ENCODE measurements at places on chromosomes 12 and 14.

GRCh38 chr12:111656016-111656415, 29.7 kb downstream of the BRAP start:
- DNase-seq = no peak

DNA sequence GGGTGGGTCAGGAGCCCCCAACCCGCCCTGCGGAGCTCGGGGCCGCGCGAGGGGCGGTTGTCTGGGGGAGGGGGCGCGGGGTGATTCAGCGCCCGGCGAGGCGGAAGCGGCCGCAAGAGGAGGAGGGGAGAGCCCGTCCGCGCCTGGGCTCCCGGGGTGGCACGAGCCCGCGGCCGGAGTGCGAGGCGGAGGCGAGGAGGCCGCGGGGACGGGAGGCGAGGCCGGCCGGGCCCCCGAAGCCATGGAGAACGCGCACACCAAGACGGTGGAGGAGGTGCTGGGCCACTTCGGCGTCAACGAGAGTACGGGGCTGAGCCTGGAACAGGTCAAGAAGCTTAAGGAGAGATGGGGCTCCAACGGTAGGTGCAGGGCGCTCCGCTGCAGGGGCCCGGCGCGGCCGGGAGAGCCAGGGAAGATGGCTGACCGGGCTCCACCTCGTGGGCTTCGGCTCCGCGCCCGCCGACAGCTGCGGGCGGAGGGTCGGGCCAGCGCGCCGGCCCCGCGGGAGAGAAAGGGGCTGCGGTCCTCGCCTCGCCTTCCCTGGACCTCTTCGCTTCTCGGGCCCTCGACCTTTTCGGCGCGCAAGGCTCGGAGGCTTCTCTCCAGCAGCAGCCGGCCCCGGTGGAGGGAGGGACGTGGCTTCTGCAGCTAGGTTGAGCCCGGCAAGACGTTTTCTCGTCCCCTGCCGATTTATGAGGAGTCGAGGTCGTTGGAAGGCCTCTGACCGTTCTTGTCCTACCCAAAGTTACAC, 677 bp downstream of the ATP2A2 start:
- DNase-seq = peak; percentile 21

DNA sequence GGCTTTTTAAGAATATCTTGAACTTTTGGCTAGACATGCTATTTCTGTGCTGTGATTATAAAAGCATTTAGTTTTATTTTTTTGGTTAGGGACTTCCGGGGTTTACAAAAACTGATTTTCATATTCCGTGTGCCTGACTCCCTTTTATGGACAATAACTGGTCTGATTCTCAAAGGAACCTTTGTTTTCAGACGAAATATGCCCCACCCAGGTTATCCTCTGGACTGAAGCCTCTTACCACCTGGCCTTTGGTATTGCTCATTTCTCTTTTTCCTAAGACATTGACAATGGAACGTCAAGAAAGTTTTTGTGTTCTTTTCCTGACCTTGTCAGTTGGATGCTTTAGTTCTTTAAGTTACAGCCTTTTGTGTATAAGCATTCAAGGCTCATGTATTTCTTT, 10.8 kb downstream of the TIGAR start:
- DNase-seq = no peak

DNA sequence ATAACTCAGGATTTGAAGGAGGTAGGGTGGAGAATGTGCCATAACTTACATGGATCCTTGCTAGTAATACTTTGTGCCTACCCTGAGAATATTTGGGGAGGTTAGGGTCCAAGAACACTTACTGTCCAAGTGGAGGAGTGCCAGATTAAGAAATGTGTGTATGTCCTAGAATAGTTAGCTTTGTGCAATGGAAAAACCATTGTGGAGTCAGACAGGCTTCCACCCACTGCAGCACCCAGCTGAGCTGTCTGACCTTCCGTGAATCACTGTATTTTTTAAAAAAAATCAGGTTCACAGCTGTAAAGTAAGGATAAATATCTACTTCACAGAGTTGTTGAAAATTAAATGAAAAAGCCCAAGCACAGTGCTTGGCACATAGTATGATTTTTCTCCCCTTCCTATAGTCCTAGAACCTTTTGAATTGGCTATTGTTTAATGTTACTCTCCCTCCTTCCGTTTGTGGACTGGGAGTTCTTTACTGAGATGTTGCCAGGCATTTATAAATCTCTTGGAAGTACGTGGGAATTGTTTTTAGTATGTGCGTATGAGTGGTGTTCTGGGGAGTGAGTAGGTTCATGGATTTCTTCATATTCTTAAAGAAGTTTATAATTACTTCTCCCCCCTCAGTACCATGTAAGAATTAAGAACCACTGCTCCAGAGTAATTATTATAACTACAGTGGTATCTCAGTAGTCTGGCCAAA, 9.2 kb downstream of the RAB21 start:
- DNase-seq = no peak

DNA sequence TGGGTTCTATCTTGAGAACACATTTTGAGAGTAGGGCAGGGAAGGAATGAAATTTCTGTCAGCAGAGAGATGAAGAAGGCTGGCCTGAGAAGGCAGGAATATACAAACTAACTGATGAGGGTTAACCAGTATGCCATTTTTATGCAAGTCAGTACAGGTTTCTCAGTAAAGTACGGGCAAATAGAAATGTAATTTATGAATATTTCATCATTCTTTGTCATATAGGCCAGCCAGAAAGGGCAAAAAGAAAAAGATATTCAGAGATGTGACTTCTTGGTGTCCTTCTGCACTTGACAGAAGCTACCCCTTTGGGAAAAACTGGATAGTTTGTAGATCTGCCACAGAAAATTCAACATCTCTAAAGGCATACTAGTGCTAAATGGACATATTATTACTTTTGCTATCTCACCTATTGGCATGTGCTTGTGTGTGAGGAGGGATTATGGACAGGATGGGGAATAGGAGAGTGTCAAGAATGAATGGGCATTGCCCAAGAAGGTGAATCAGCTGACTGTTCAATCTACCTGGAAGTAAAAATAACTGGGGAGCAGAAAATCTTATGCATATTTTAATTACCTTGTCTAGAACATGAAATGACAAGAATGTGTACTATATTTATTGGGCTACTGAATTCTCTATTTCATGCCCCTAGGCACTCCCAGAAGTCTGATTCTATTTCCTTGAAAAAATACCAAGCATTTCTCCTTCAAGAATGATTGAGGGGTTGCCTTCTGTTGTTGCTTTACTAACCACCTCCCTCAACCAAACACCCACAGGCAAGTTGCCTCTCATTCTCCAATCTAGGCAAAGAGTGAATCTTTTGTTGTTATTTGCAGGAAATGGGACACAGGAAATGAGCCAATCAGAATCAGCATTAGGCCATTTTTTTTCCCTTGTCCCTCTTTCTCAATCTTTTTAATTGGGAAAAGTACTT, 175.1 kb upstream of the SLC38A2 start:
- DNase-seq = no peak

GRCh38 chr12:56987551-56988053, 18.7 kb downstream of the ZBTB39 start:
- peak; percentile 37 for DNase-seq

- DNase-seq = no peak
Observed at GRCh38 chr12:90335566-90335965, 619.4 kb downstream of the CCER1 start.

- no peak for DNase-seq
Observed at GRCh38 chr12:119942386-119942785, 46.6 kb upstream of the BICDL1 start.

GRCh38 chr12:124919521-124920352, 5.3 kb upstream of the UBC start:
- DNase-seq = no peak

- DNase-seq = no peak
Observed at GRCh38 chr12:13195785-13196129, 769 bp upstream of the EMP1 start.

DNA sequence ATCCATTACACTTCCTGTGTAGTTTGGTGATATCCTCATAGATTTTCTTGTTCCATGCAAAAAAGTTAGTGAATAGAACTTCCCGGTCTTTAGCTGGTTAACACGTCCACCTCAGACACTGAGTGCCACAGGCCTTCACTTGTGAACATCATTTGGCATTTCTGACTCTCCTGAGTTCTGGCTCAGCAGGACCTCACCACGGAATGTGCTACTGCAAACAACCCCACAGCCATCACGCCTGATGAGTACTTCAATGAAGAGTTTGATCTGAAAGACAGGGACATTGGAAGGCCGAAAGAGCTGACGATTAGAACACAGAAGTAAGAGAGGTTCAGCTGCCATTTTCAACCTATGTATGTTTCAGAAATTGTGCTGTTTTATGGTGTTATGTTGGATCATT, 20.0 kb downstream of the C12orf76 start:
- DNase-seq = no peak

- DNase-seq = no peak
Observed at GRCh38 chr14:77707355-77707723, 484 bp downstream of the ALKBH1 start.

DNA sequence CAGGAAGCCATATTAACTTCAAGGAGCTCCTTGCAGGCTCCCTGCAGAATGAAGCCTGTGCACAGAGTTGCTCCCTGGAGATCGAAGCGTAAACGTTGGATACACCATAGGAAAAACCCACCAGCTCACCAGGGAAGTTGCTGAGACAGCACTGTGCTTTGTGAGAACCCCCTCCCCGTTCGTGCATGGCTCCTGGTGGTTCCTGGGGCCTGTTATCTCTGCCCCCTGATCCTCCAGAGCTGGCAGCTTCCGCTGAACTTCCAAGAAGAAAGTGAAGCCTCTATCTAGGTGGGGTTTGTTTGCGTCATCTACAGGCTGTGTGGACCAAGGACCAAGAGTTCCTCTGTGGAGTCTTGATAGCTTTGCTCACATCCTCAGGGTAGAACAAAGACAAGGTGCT, 2.4 kb upstream of the CCDC85C start:
- DNase-seq = no peak

DNA sequence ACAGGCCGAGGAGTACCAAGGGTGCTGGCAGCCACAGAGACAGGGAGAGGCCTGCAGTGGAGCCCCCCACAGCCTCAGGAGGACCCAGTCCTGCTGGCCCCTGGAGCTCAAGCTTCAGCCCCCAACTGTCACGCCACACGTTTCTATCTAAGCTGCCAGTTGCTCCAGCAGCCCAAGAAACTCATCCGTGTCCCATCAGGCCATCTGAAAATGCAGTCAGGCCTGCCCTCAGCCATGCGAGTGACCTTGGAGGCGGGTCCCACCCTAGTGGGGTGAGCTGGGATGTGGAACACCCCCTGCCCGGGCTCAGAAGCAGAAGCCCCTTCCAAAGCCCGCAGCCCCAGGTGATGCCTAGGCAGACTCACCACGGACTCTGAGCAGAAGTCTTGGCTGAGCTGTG, 158.9 kb downstream of the RIMBP2 start:
- no peak for DNase-seq

GRCh38 chr14:97946240-97946639, 1149.1 kb downstream of the VRK1 start:
- no peak for DNase-seq

DNA sequence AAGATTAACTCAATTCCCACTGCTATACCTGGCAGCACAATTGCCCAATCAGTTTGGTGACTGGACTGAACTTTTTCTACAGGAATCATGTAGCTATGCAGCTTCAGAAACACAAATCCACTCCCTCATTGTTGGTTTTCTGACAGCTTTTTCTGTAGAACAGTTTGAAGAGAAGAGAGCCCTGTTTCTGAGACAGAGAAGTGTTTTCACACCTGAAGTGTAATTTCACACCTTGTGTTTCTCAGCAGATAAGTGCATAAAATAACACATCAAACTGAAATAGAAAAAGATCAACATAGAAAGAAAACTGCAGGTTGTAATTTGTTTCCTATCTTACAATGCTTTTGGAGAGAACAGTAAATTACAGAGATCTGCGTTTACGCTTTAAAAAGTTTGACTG, 335.6 kb downstream of the SNAPC1 start:
- no peak for DNase-seq

DNA sequence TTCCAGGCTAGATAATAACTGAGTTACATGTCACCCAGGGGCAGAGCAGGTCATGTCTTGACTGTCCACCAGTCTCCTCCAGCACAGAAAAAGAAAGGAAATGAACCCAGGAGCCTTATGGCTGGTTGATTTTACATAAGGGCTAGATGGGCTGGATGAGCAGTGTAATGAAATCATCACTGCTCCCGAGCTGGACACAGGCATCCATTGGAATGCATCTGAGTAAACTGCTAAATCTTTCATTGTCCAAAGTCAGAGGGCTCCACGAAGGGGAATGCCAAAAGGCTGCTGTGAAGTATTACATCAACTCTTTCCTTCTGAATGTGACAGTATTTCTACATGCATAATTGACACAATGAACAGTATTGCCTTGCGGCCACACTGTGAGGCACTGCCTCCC, 30.1 kb upstream of the TSPAN11 start:
- no peak for DNase-seq

- no peak for DNase-seq
Observed at GRCh38 chr14:99515301-99516155, 34.3 kb downstream of the CCNK start.

DNA sequence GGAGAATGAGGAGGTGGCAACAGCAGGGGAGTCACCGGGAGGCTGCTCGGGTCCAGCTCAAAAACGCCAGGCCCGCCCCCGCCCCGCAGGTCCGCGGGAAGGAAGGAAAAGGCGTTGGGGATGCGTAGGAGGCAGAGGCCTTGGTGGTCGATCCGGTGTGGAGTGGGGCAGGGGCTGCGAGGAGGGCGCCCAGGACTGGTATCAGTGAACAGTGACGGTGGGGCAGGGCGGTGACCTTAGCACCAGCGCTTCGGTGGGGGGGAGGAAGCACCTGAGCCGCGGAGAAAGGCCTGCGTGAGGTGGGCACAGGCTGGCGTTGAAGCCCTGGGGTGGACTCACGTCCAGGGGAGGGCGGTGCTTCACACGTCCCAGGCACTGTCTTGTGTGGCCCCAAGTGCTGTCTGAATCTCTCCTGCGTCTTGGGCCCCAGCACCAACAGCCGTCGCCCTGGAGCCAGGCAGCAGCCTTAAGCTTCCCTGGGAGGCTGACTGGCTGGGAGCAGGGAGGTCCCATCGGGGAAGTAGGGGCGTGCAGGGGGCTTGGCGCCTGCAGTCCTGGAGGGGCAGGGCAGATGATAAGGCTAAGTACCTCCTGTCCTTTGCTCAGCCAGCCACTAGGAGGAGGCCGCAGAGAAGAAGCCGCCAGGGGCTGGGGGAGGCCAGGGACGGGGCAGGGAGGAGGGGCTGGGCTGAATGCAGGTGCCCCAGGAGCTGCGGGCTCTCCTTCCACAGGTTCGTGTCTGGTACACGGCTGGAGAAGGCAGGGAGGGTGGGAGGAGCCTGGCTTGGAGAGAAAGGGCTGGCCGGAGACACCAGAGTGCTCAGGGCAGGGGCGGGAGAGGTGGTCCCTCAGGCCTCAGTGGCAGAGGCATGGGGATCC, 26.5 kb downstream of the ZBTB42 start:
- DNase-seq = no peak

DNA sequence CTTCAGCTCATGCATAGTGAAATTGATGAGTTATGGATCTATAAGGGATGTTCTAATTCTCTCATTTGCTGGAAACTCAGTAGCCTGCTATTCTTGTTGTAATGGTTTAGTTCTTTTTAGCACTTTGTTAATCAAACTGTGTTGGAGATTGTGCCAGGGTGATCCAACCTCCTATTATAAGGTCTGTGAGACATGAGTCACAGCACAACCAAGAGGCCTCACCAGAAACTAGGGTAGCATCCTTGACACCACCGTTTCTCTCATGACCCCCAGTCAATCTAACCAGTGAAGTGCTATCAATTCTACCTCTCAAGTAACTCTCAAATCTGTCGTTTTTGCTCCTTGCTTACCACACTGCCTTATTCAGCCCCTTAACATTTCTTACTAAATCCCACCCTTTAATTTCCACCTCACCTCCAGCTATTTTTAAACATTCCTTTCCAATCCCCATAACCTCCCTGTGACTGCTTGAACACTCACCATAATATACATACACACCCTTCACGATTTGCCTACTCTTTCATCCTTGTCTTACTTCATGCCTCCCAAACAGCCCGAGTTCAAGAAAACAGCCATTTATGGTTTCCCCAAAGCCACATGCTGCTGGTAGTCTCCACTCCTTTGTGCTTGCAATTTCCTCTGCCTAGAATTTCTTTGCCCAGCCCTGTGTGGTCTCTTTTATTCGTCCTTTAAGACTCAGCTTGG, 53.9 kb upstream of the NUDT4 start:
- no peak for DNase-seq

Data from stimulated activated CD8-positive, alpha-beta memory T cell treated with anti-CD3 and anti-CD28 coated beads, Interleukin-7, amount 100 ng/mL, for 48 hours (primary cell).